ENCODE measurements at places on chromosomes 13 and 19.
A peak's percentile ranks its signal among the peaks of the same experiment; 100 is the strongest.

GRCh38 chr13:99135591-99135990 lies 65.1 kb upstream of the UBAC2 start:
- no peak for DNase-seq

GRCh38 chr13:23549724-23550123 lies 20.5 kb upstream of the TNFRSF19 start:
- DNase-seq = no peak

- no peak for DNase-seq
Observed at GRCh38 chr13:77002590-77003190, 10.8 kb downstream of the CLN5 start.

- no peak for DNase-seq
Observed at GRCh38 chr19:53813996-53814395, 10.1 kb downstream of the NLRP12 start.

DNA sequence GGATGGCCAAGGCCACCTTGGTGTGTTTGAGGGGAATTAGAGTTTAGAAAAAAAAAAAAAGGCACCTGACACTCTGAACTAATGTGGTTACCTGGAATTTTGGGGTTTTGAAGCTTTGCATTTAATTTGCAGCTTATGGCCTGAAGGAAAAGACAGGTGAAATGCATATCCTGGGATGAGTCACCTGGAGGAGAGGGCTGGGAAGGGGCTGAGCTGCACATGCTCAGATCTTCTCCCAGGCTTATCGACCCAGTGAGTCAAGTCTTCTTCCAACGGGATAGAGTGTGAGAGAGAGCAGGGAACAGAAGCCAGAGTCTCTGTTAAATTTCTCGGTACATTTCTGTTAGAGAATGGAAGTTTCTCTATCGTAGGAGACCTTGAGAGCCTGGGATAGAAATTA lies 29.7 kb upstream of the ALOX5AP start:
- DNase-seq = no peak

DNA sequence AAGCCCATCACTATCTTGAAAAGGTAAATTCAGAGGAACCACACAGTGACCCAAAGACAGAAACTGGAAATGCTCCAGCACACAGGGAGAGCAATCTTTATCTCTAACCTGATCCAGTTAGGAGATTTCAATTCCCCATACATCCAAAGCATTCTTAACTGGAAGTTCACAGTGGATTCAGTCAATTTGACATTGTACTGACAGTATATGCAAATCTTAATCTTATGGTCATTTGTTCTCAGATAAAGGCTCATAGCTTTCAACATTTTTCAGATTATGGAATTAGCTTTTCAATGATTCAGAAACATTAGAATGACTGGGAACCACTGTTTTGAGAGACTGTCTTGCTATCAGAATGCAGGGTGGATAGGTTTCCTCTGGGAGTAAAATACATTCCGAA lies 1455.6 kb downstream of the OLFM4 start:
- no peak for DNase-seq

DNA sequence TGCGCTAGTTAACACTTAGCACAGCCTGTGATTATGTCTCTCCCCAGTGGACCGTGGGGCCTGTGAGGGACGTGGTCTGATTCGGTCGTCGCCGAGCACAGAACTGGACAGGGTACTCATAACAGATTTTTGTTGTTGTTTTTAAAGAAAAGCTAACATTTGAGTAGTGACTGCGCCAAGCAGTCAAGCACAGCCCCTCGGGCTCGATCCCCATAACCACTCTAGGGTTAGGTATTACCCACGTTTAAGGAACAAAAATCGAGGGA lies 805 bp upstream of the PTOV1 start:
- DNase-seq = no peak

- DNase-seq = no peak
Observed at GRCh38 chr13:42820451-42820850, 39.1 kb downstream of the FAM216B start.

DNA sequence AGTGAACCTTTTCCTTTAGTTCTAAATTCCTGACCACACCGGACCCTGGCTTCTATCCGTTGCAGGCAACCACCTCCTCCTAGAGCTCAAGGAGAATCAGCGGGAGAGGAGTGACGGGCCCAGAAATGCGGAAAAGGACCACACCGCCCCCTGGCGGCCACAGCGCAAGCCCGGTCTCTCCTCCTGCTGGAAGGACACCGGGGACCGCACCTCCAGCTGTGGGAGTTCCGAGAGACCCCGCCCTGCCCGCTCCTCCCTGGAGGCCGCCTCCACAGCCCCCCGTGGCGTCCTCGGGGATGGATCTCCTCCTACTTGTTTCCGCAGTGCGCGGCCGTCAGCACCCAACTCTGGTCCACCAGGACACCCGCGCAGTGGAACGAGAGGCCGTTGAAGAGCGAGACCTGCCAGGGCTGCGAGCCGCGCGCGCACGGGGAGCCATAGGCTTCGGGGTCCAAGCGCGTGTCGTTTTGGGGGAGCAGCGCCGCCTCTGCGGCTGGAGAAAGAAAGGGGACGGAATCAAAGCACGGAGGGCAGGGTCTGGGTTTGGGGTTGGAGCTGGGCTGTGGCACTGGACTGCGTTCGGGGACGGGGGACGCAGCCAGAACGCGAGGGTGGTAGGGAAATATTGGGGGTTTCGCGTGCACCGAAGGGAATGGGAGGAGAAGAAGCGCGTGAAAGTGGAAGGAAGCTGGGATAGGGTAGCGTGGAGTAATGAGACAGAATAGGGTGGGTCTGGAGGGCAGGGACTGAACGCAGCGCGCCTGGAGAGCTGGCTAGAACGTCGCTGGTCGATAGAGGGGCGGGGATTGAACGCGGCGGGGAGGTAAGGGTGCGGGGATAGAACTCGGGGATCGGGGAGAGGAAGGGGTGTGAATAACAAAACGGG lies 2.5 kb downstream of the KLK10 start:
- DNase-seq = no peak

GRCh38 chr19:49421039-49421877 lies 2.0 kb downstream of the PTH2 start:
- no peak for DNase-seq

DNA sequence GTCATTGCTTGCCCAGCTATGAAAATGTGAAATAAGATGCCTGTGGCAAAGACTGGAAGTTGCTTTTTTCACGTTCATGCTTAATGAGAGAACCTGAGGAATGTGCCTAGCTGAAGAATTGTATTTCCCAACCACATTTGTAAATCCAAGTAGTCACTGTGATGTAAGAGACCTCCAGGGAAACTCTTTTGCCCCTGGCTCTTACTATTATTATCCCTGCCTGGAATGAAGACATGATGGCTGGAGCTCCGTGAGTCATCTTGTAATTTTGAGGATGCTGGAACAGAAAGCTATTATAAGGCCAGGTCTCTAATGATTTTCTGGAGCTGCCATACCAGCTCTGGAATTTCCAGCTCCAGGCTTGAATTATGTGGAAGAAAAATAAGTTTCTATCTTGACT lies 894.3 kb downstream of the DIAPH3 start:
- DNase-seq = no peak

DNA sequence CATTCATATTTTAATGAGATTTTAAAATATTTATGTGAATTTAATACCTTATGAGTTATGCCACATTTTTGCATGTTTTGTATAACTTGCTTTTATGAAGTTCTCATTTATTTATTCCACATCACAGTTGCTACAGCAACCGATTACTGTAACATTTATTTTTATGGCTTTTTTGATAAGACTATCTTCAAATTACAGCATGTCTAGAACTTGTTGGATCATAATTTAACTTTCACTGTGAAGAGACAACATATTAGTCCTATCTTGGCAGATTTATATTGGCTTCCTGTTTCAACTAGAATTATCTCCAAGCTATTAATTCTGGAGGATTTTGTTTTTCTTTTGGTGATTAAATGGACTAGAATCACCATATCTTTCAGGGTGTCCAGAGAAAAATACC lies 793.7 kb upstream of the SLITRK5 start:
- DNase-seq = no peak

GRCh38 chr19:1961000-1961883 lies 20.3 kb downstream of the CSNK1G2 start:
- no peak for DNase-seq

DNA sequence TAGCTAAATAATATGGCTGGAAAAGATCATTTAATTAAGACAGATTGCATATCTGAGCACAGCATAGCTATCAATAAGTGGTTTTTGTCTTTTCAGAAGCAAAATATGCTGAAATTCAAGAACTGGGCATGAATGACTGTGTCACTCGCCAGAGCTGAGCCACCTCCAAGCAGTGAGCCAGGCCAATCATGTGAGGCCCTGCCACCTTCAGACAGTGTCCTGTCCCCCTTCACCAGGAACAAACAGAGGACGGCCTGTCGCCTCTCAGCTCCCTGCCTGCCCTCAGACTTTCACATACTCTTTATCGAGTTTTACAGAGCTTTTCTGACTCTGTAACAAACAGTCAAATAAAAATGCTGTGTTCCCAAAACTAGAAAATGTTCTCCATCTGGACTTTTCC lies 171.0 kb upstream of the TSC22D1 start:
- no peak for DNase-seq

GRCh38 chr19:2170987-2171348 lies 7.2 kb downstream of the DOT1L start:
- no peak for DNase-seq

DNA sequence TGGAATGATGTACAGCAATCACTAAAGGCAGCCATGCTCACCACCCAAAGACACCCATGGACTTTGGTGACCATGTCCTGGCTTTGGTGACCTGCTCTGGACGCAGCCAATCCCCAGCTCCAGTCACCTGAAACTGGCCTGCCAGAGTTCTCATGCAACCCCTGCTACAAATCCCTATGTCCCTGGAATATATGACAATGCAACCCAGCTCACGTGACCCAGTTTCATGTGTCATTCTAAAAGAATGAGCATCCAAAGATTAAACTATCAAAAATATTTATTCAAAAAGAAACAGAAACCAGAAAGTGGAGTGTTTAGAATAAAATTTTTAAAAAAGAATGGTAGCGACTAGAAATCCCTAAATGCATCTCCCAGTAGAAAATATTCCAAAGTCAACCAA lies 203.3 kb upstream of the IRS2 start:
- DNase-seq = no peak

GRCh38 chr13:43986421-43986981 lies 106.8 kb downstream of the LACC1 start:
- no peak for DNase-seq

- no peak for DNase-seq
Observed at GRCh38 chr13:31686670-31687425, 52.5 kb upstream of the RXFP2 start.

DNA sequence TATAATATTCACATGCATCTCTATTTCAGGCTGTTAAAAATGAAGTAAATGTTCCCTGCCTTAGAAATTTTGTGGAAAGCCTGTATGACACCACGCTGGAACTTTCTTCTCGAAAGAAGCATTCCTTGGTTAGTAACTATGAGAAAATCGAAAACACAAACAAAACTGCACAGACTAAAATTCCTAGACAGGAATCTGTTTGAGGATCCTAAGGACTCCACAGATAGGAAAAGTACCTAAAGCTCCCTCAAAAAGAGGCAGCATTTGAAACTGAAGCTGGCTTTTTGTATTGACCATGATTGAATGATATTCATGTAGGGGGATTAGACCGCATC lies 103.4 kb downstream of the FRY start:
- DNase-seq = no peak

DNA sequence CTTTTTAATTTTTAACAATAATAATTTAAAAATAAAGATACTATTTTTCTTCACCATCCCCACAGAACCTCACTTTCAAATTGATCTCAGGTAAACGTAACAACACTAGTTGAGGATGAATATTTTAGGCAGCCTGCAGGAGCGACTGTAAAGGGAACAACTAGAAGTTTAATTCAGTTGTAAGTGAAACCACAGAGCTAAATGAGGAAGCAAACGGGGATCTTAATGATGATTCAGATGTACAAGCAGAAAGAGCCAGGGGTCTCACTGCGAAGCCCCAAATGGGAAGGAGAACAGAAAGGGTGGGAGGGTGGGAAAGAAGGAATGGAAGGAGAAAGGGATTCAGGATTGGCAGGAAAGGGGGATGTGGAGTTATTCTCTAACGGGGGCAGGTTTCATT lies 54.6 kb upstream of the RAP2A start:
- DNase-seq = no peak

GRCh38 chr13:30142486-30143211 lies 164.7 kb downstream of the KATNAL1 start:
- DNase-seq = peak; percentile 99

DNA sequence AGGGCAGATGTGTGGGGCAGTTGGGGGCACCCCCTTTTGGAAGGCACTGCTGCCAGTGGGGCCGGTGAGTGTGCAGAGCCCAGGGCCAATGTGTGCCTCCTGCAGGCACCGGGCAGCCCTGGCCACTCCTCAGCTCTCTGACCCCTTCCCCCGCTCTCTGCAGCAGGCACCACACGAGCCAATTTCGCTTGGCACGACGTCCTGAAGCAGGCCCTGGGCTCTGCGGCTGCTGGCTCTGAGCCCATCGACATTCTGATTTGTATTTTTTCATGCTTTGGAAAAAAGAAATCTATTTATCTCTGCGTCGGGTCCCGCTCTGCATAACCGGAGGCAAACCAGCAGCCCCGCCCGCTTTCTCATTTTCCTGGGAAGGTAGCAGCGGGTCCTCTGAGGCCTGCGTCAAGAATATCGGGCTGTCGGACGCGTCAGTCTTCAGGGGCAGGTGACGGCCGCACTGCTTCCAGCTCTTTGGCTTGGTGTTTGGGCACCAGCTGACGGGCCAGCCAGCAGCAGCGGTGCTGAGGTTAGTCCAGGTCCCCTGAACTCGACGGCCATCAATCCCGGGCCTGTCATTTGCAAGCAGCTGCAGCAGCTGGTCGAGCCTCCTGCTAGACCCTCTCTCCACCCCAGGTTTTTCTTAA lies 134.3 kb downstream of the KDM4B start:
- DNase-seq = no peak

DNA sequence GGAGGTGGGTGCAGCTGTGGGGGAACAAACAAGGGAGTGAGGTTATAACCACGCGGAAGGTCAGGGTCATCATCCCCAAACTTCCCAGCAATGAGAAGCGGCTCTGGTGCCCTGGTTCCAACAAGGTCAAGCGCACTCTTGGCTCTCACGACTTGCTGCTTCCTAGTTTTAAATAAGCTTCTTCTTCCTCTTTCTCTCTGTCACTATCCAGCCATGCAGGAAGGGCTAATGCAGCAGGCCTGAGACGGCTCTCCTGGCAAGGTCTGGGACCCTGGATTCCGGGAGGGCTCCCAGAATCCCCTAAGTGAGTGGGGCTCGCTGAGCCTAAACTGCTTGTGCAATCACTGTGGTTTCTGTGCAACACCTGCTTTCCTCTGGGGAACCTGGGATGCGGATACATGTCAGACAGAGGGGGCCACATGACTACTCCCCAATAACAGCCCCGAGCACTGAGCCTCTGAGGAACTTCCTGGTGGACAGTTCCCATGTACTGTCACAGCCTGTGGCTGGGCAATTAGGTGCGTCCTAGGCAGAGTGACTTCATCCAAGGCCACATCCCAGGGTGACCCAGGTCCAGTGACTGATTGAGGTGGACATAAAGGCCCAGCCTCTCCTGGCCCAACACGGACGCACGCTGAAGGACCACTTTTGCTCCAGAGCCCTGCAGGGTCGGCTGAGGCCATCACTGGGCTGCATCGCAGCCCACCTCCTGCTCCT lies 24.2 kb downstream of the VRK3 start:
- DNase-seq = no peak

GRCh38 chr19:57434386-57435061 lies 601 bp upstream of the ZNF749 start:
- no peak for DNase-seq
